ENCODE measurements at places on chromosomes 5 and 9.

- peak; percentile 64 for DNase-seq
Observed at GRCh38 chr5:99019254-99019653, 90.4 kb upstream of the CHD1 start.

GRCh38 chr5:8317335-8317734, 448.4 kb downstream of the MTRR start:
- DNase-seq, result no peak

DNA sequence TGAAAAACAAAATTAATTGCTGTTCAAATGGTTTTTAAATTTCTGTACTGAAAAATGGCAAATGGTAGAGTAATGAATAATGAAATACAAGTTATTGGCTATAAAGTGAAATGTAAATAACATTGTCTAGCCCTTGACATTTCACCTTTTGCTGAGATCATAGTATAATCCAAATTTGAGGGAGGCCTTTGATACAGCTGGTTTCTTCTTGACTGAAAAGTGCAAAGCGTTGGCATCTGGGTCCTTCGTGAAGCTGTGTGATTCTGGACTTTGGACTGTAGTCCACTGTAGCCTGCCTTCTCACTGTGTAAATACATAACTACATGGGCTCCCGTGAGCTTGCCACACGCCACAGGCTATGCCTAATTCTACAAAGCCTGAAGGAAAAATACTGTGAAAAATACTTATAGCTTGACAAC, 52.3 kb downstream of the ARHGEF28 start:
- DNase-seq, result no peak

DNA sequence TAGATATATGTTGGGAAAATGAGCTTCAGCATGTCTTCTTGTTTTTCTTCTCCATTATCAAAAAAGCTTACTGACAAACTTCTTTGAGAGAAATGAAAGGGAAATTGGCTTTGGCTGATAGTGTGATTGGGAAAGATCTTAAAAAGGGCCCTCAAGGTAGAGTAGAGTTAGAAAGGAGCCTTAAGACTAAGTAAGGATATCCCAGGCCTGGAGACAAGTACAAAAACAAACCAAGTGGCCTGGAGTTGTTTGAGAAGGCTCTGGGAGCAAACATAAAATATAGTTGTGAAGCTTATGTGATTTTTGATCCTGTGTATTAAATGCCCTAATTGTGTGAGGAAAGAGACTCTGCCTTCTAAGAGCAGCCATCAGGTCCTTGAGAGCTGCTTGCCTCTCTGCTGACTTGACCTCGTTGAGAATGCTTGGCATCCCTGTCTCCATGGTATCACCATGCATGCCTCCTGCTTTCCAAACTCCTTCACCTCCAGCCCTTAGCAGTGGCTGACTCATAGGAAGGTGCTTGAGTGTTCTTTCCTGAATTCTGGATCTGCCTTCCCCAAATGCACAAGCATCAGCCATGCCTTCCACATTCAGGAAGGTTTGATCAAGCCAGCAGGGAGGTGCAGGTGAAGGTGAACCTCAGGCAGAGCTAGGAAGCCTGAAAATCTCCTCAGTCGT, 78.9 kb downstream of the SMARCA2 start:
- peak; percentile 29 for DNase-seq

DNA sequence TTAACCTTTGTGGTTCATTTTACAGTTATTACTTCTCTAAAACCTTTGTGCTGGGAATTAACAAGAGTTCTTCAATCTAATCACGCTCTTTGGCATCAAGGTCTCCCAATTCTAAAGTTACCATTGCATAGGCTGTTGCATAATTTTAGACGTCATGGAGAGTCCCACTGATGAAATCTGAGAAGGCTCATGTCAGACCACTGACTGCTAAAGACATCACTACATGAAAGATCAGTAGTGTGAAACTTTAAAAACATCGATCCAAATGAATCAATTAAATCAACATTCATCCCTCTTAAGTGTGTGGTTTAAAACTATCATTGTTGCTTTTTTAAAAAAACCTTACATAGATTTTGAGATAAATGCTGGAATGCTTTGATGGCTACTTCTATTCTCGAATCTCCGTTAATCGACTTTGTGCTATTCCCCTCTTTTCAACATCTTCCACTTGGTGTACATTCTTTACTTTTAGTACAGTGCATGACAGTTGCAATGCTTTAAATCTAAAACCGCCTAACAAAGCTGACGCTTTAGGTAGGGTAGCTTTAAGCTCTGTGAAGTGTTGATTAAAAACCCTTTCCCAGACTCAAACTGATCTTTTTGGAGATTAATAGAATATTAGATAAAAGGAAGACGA, 33.6 kb downstream of the NR2F1 start:
- no peak for DNase-seq

DNA sequence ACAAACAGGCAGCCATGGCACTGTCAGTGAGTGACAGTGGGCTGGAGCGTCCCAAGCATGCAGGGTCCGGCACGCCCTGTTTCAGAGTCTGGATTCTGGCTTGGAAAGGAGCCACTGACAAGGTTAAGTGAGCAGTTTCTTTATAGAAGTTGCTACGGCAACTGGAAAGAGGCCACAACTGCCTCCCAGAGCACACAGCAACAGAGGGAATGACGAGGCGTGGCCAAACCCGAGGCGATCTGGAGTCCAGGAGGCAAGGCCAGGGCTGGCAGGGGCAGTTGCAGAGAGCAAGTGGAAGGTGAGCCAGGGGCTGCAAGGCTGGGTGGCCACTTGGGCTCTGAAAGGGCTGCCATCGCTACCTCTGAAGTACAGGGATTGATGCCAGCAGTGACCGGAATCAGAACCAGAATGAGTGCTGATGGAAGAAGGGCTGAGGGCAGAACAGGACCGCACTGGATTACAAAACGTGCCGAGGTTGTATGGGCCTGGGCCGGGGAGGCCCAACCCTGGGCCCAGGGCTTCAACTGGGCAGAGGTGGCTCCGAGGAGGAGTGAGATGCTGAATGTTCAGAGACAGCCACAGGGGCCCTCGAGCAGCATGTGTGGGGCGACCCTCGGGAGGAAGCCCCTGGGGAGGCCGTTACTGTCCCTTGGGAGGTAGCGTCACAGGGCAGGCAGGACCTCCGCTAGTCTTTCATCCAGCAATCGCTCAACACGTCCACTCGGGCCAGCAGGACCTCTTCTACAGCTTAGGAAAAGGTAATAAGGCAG, 4.6 kb downstream of the MRPL41 start:
- no peak for DNase-seq

GRCh38 chr9:27003426-27004077, 1.9 kb downstream of the LRRC19 start:
- DNase-seq, result no peak

DNA sequence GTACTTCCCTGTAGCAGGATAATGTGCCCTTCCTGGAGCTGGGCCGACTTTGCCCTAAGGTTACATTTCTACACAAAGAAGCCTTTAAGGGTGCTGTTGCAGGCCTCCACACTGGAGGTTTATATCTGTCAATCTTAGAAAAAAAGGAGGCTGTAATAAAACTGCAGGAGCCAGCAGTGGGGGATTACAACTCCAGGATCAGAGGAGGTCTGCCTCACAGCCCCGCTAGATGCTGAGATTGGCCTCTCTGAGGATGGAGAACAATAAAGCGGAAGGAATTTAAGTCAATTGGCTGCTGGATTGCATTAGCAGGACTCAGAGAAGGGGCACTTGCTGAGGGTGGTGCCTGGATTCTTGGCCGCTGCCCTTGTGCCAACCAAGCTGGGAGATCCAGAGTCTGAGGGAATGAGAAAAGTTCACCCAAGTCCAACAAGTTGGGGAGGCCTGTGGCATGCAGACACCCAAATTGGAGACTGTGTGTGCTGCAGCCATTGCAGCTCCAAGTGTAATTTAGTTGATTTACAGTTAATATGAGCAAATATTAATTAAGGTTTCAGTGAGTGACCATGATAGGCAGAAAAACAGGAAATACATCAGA, 99.0 kb upstream of the SSBP2 start:
- no peak for DNase-seq

DNA sequence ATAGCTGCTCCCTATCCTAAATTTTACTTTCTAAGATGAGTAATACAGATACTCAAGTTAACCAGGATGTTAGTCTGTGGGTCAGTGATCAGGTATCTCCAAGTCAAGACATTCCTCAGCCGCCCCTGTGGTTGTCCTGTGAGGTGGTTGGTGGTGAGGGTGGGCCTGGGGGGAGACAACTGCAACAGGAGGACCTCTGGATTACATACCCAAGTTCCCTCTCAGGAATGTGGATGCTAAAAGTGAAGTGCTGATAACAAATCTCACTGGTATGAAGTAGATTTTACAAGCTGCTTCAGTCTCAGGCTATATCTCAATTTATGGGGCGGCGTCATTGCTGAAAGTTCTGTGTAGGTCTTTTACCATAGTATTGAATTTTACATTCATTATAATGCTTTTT, 38.3 kb downstream of the SLC1A3 start:
- DNase-seq, result no peak

GRCh38 chr9:20619487-20620200, 2.7 kb downstream of the MLLT3 start:
- DNase-seq, result no peak

- DNase-seq, result peak; percentile 92
Observed at GRCh38 chr5:80516826-80517225, 28.9 kb downstream of the FAM151B start.

- DNase-seq, result peak; percentile 80
Observed at GRCh38 chr9:25678147-25678666, at the start of gene TUSC1. TSS of gene TUSC1 (minus strand) at chr9:25678444. CDS start at chr9:25678312, 132 bp downstream.
